ENCODE measurements at places on chromosomes 13 and 19.

- DNase-seq: no peak
Observed at GRCh38 chr13:89790696-89791095, 1556.8 kb upstream of the MIR17HG start.

- DNase-seq: no peak
Observed at GRCh38 chr19:27955485-27956480, 1257.2 kb downstream of the UQCRFS1 start.

DNA sequence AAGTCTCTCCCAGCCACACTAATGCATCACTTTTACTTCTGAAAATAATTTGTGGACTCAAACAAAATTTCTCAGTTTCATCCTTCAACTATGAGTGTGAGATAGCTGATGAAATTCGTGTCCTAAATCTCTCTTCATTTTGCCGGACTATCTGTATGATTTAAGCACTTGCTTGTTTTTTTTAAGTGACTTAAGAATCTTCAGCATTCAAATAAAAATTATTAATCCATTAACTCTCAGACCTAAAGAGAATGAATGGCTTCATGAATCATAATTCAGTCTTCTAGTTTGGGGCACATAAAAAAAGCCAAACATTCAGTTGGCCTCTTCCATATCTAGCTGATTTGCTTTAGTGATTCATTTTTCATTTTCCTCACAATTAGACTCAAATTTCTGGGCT, 579.5 kb downstream of the DCT start:
- no peak for DNase-seq

DNA sequence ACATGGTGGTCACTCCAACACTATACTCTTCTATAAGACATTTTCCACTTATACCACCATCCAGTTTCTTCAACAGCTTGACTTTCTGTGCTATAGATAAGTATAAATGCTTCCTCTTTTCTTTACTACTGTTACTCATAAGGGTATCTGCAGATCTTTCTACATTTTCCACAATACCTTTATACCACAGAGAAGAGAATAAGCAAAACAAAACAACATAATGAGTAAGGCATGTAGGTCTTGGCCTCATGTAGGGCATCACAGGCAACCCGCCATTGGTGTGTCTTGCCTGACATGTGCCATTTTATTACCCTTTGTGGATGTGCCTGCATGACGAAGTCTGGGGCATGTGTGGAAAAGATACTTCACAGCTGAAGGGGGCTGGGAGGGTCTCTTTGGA, 265.3 kb upstream of the STARD13 start:
- no peak for DNase-seq

- DNase-seq: no peak
Observed at GRCh38 chr13:49336655-49337054, 88.9 kb downstream of the CDADC1 start.

- DNase-seq: no peak
Observed at GRCh38 chr13:35732565-35732964, 256.1 kb upstream of the MAB21L1 start.

DNA sequence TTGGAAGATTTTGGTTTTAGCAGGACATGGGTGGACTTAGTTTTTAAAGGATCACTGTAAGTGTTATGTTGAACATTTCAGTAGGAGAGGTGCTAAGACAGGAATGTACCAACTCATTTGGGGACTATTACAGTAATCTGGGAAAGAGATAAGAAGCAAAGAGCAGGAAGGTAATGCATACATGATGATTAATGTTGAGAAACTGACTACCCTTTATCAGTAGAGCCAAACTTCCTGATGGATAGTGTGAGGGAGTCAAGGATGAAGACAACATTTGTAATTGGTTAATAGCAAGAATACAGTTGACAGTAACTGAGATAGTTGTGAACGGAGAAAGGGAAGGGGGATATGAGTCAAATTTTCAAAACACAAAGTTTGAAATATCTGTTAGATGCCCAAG, 421.9 kb upstream of the PRR20A start:
- no peak for DNase-seq

DNA sequence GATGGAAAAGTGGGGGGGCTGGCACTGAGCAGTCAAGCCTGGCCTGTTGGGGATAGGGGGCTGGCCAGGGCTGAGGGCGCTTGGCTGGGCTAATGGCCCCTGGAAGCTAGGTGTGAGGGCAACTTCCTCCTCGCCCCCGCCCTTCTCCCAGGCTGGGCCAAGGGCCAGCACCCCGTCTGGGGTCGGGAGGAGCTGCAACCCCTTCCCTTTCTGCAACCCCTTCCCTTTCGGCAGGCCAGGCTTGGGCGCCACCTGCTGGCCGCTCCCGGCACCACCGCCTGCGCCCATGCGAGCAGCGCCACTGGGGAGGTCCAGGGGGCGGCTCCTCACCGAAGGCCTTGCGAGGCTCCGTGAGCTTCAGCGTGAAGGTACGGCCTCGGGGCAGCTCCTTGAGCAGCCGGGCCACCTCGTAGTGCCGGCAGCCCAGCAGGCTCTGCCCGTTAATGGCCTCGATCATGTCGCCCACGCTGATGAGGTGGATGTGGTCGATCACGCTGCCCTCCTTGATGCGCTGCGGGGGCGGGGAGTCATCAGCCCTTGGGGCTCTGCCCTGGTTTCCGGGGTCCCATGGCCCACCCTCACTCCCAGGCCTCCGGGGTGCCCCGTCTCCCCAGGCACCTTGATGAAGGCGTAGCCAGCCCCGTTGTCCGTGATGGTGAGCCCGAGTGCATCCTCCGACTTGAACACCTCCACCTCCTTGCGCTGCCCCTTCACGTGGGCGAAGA, 5.0 kb upstream of the PTGER1 start:
- DNase-seq: no peak

DNA sequence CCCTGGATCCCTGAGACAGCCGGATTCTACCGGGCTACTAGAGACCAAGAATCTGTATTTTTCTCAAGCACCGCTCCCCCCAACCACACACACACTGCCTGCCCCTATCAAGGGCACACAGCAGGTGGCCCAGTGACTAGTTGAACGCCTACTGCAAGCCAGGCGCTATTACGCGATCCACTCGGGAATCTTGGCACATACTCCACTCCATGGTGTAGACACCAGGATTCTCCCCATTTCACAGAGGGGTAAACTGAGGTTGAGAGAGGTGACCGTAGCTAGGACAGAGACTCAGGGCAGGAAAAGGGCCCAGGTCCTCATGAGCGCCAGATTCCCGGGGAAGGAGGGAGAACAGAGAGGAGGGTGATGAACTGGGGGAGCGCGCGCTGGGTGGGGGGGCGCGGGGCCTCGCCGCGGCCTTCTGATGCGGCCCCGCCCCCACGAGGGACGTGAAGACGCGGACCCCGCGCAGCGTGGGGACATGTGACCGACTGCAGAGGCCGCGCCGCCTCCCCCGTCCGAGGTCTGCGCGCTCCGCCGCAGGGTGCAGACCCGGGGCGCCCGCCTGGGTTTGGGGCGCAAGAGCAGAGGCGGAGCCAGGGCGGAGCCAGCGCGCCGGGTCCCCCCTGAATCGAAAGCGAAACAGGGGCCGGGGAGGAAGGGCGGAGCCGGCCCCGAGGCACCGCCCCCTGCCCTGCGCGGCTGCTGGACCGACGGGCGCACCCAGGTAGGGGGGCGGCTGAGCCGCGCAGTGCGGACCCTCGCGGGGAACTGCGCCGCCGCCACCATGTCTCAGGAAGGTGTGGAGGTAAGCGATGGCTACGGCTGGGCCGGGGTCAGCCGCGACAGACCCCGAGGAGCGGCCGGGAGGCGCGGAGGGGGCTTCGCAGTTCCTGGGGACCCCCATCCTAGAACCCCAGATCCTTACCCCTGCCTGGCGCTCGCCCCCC, at the start of gene SHFL:
TSS of gene SHFL (plus strand) at position 677 of the 950 bp plus-strand sequence. CDS start at position 788, 111 bp downstream.
- no peak for DNase-seq
